ENCODE measurements at places on chromosomes 3 and 15.

- DNase-seq: no peak
- no peak overlapping the region for H3K27ac ChIP-seq
- H3K4me1 ChIP-seq: no peaks in the 10 kb centered on the region
- no peaks in the 10 kb centered on the region for H3K36me3 ChIP-seq
Measured at GRCh38 chr3:160747422-160747821, 8.6 kb upstream of the PPM1L start.

DNA sequence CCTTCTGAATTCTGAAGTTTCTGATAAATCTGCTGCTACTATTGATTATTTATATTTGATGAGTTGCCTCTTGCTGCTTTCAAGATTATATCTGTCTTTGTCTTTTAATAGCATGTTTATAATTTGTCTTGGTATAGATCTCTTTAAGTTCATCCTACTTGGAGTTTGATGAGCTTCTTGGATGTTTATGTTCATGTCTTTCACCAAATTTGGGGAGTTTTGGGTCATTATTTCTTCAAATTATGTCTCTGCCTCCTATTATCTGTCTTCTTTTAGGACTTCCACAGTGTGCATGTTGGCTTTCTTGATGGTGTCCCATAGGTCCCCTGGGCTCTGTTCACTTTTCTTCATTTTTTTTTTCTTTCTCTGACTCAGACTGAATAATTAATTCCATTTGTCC, 32.3 kb upstream of the EDEM1 start:
- H3K36me3 ChIP-seq: peaks cover 43% of the 10 kb centered on the region
- H3K27ac ChIP-seq: no peak overlapping the region
- peaks cover 41% of the 10 kb centered on the region for H3K4me1 ChIP-seq
- no peak for DNase-seq
- no peaks in the 10 kb centered on the region for H3K27me3 ChIP-seq

DNA sequence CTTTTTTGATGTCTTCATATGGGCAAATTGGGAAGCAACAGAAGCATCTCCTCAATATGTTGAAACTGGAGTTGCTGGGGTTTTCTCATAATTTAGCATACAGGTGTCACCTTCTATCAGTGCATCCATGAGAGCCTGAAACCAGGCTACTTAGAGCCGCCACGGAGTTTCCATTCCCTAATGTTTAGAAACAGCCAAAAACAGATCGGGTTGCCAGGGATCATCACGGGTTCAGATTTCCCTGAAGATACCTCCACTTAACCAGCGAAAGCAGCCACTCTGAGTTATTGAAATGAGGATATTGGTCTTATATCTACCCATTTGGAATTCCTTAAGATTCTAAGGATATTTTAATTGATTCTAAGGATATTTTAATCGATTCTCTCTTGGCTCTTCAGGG, 14.5 kb downstream of the TERB2 start:
- no peaks in the 10 kb centered on the region for H3K36me3 ChIP-seq
- DNase-seq: no peak
- no peaks in the 10 kb centered on the region for H3K27me3 ChIP-seq

DNA sequence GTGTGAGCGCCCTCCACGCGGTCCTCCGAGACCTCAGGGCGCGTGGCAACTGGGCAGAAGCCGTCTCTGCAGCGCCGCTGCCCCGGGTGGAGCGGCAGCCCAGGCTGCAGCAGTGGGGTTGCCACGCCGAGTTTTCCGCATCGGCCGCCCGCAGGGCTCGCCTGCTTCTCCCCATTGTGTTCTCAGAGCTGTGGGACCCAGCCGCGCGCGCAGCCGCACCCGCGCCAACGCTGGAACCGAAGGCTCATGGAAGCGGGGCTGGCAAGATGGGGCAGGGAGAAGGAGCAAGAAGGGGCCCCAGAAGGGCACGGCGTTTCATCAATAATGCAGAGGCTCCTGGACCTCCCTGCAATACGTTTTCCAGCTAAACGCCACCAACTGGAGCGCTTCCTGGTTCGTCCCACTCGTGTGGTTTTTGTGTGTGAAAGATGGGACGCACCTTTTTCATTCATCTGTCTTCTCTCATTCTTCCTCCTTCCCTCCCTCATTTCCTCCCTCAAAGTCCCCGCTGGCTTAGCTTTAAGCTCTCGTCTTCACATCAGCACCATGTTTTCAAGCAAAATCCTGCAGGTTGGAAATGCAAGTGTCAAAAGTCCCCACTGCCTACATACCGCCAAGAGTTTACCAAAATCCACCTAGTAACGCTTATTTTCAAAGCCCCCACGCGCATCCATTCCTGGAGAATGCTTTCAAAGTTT, 1.2 kb downstream of the ROBO1 start:
- no peaks in the 10 kb centered on the region for H3K4me1 ChIP-seq
- DNase-seq: no peak
- H3K27me3 ChIP-seq: peaks cover 5% of the 10 kb centered on the region
- H3K36me3 ChIP-seq: no peaks in the 10 kb centered on the region

GRCh38 chr3:168933614-168934013, 729.9 kb downstream of the MECOM start:
- H3K4me1 ChIP-seq: no peaks in the 10 kb centered on the region
- no peaks in the 10 kb centered on the region for H3K36me3 ChIP-seq
- H3K27ac ChIP-seq: no peak overlapping the region
- H3K27me3 ChIP-seq: no peaks in the 10 kb centered on the region

DNA sequence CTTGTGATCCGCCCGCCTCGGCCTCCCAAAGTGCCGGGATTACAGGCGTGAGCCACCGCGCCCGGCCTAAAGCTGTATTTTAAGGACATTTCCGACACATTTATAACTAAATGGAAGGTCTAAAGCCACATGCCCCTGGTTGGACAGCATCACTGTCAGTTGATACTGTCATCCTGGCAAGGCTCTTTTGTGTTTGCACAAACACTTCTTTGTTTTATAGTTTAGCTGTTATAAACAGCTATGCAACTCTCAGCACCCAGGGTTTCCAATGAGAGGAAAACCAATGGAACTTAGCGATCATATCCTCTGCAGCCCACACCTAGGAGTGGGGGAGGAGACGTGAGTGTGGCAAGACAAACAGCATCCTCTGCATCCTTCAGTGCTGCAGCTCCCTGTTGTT, 19.7 kb downstream of the NIPA1 start:
- no peak overlapping the region for H3K4me3 ChIP-seq
- no peaks in the 10 kb centered on the region for H3K27me3 ChIP-seq
- no peaks in the 10 kb centered on the region for H3K36me3 ChIP-seq
- H3K27ac ChIP-seq: no peak overlapping the region
- H3K4me1 ChIP-seq: peaks cover 15% of the 10 kb centered on the region

GRCh38 chr3:120421926-120422325, 28.9 kb downstream of the FSTL1 start:
- DNase-seq: no peak
- H3K4me3 ChIP-seq: no peak overlapping the region
- no peaks in the 10 kb centered on the region for H3K36me3 ChIP-seq
- H3K27me3 ChIP-seq: peaks cover 5% of the 10 kb centered on the region

- H3K4me3 ChIP-seq: peak overlapping the region; percentile 90
- DNase-seq: no peak
- no peaks in the 10 kb centered on the region for H3K36me3 ChIP-seq
- H3K27ac ChIP-seq: peak overlapping the region; percentile 60
Measured at GRCh38 chr15:45521596-45522327, 793 bp downstream of the SLC30A4 start.
